Breast epithelium (tissue), 4 donors: ENCODE measurements at places on chromosomes 12 and 14.

DNA sequence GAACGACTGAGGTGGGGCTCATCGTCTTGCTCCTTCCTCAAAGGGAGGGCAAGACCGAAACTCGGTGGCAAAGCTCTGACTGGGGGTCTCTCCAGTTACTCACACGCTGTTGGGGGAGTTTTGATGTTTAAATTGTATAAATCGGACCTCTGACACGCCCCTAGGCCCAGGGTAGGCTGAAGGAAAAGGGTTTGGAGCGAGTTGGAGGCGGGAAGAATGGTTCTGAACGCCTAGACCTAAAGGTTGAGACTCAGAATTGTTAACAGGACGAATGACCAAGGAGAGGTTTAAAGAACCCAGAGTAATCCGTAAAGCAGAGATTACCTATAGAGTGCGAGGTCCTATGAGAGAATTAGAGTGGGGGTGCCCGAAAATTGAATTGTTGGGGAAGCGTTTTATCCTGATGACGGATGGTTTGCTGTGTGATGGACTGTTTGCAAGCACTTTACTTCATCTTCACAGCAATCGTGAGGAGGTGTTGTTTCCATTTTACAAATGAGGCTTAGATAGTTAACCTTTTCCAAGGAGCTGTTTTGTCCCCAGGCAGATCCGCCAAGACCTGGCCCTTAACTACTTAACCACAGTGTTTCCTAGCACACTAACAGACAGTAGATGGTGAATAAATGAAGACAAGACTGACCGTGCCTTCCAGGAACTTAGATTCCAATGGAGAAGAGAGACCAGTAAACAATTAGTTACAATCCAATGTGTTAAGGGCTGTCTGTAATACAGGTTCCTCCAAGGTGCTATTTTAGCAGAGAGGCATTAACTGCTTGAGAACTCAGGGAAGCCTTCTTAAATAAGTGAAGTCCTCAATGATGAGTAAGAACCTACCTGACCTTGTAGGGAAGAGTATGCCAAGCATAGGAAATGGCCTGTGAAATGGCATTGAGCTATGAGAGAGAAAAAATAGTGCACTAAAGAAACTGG is 929 bp upstream of the UBE2N start:
- no peaks in the 10 kb centered on the region for H3K27me3 ChIP-seq
- no peaks in the 10 kb centered on the region for H3K36me3 ChIP-seq
- no peak for DNase-seq
- no peaks in the 10 kb centered on the region for H3K4me1 ChIP-seq

DNA sequence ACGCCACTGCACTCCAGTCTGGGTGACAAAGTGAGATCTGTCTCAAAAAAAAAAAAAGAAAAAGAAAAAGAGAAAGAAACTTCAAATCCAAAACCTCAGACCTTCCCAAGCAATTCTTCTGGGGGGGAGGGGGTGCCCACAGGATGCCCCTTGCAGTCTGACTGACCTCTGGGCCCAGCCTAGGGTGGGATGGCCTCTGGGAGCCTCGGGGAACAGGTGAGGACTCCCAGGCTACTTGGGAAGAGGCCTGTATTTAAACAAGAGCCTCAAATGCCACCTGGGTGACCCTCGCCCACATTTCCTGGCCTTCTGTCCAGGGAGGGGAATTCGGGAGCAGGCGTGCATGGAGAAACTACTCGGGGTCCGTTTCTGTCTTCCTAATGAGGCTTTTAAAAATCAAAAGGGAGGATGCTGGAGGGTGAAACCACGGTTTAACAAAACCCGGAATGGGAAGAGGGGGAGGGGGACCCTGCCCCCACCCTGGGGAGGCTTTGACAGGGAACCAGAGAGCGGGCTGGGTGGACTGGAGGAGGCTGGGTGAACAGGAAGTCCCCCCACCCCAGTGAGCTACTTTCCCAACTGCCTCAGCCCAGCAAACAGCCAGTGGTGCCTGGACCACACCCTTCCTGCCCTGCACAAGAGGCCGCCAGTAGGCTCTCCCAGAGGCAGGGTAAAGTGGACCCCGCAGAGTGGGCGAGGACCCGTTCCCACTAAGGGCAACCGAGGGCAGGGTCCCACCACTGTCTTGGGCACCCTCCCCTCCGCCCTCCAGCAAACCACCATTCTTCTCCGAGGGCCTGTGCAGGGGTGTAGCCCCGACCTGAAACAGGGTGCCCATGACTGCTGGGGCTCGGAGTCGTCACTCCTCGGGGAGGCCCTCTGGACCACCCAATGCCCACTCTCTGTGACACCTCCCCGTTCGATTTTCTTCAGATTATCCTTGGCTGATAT is 1.5 kb upstream of the FBRSL1 start:
- H3K27me3 ChIP-seq, result no peaks in the 10 kb centered on the region
- DNase-seq, result no peak
- H3K4me1 ChIP-seq, result peaks cover 23% of the 10 kb centered on the region
- peak overlapping the region; percentile 94 for H3K4me3 ChIP-seq
- no peaks in the 10 kb centered on the region for H3K36me3 ChIP-seq

DNA sequence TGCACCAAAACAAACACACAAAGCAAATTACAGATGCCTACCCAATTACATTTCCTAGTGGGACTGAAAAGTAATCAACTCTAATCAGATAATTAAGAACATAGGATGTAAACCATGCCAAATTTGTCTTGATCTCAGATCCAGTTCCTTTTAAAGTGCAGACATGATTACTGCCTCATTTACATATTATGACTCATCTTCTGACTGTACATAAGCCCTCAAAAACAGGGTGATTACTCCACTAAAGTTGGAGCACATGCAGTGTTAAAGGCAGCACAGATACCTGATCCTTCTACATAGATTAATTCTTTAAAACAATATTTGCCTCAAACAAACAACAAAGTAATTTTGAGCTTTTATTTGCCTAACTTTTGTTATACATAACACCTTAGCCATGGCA is 337.2 kb downstream of the RPS29 start:
- DNase-seq, result no peak
- H3K4me3 ChIP-seq, result no peak overlapping the region
- H3K36me3 ChIP-seq, result no peaks in the 10 kb centered on the region
- H3K27me3 ChIP-seq, result no peaks in the 10 kb centered on the region

- peak within 1 kb of the TSS; percentile 99 for H3K27ac ChIP-seq
- H3K4me3 ChIP-seq, result peak within 1 kb of the TSS; percentile 90
- DNase-seq, result no peak
- no peaks in the 10 kb centered on the region for H3K27me3 ChIP-seq
Observed at GRCh38 chr14:67241411-67242167, at the start of gene PALS1. Gene PALS1 (plus strand): TSS chr14:67241435. CDS start chr14:67279171, 37,736 bp downstream.

DNA sequence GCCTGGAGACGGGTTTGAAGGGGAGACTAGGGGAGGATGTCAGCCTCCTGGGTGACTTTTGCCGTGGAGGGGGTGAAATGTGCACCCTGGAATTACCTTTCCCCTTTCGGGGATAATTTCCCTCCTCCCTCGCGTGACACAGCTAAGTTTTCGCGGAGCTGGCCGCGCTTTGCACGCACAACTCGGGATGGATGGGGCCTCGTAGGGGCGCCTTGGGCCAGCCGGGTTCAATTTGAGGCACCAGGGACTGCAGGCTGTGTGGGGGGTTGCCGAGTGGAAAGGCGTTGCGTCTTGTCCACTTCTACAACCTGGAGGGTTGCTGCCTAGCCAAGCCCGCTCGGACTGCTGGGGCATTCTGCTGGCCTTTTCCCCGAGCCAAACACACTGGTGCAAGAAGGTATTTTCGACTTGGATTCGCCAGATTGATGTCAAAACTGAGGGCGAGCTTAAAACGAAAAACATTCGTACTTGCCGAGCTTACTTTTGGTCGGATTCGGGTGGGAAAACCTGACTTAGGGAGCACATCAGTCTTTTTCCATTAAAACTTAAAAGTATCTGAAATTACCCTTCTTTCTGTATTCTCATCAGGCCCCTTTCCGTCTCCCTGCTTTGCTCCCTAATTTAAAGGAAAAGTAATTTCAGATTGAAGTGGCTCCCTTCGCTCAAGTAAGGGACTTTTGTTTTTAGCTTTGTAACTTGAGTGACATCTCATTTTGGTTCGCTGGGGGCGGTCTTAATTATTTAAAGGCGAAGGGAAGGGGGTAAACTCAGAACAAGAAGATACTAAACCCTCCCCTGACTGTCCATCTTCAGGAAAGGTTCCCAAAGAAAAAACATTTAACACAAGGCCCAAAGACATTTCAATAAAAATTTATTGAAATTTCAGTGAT is 14.3 kb downstream of the TBX3 start:
- H3K4me1 ChIP-seq, result no peaks in the 10 kb centered on the region
- H3K4me3 ChIP-seq, result peak overlapping the region; percentile 52
- DNase-seq, result no peak
- H3K27ac ChIP-seq, result peak overlapping the region; percentile 97
- no peaks in the 10 kb centered on the region for H3K27me3 ChIP-seq

DNA sequence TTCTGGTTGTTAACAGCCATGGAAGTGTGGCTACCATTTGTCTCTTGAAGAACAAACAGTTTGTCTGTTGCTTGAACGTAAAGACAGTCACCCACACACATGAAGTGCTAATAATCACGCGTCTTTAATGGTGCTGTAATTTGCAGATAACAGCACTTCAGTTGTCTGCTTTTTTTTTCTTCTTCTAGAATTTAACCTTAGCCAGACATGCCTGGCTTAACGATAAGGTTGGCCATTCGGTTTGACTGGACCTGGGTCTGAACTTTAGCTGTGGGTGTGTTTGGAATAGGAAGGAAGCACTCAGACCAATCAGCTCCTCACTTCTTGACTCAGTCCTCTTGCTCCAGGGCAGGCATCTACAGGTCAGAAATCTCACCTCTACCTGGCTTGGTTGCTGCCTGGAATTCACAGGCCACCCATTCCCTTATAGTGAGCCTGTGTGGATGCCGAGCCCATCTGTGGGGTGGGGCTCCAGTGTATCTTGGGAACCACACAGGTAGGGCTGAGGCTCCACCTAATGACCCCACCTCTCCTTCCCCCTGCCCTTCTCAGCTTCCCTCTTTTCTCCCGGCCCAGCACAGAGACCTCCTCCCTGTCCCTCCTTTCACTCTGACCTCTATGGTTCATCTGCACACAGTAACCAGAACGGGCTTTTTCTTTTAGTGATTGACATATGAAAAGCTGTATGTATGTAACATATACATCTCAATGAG is 246.4 kb upstream of the PWP1 start:
- no peaks in the 10 kb centered on the region for H3K36me3 ChIP-seq
- H3K27ac ChIP-seq, result no peak overlapping the region
- no peaks in the 10 kb centered on the region for H3K4me1 ChIP-seq
- DNase-seq, result no peak

- DNase-seq, result no peak
- no peaks in the 10 kb centered on the region for H3K4me1 ChIP-seq
- no peak overlapping the region for H3K27ac ChIP-seq
- H3K27me3 ChIP-seq, result no peaks in the 10 kb centered on the region
Observed at GRCh38 chr12:51368640-51369517, 22.3 kb downstream of the GALNT6 start.

GRCh38 chr14:20682435-20683124 is 1.8 kb upstream of the RNASE4 start:
- no peaks in the 10 kb centered on the region for H3K36me3 ChIP-seq
- peak overlapping the region; percentile 93 for H3K4me3 ChIP-seq
- peaks cover 9% of the 10 kb centered on the region for H3K4me1 ChIP-seq
- peak overlapping the region; percentile 100 for H3K27ac ChIP-seq

DNA sequence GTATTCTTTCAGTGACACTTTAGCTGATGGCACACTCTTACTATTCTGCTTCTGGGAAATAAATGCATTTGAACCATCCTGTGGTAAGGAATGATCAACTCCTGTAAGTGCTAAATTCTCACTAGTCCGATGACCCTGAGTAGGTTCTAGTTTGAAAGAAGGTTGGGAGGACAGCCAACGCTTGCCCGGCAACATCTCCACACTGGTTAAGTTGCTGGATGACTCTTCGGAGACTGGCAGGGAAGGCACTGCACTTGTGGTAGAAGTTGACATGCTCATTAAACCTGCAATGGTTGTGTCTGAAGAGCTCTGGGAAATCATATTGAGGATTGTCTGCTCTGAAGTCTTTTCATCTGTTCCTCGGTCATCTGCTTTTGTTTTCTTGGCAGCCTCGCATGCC is 12.0 kb upstream of the KANSL2 start:
- H3K36me3 ChIP-seq, result peaks cover 18% of the 10 kb centered on the region
- no peak overlapping the region for H3K27ac ChIP-seq
- DNase-seq, result no peak

GRCh38 chr12:12872934-12873275 is 18.5 kb upstream of the GPRC5A start:
- no peak for DNase-seq
- no peaks in the 10 kb centered on the region for H3K36me3 ChIP-seq
- H3K27me3 ChIP-seq, result no peaks in the 10 kb centered on the region

GRCh38 chr14:73953731-73954130 is 3.6 kb downstream of the COQ6 start:
- H3K27ac ChIP-seq, result no peak overlapping the region
- DNase-seq, result no peak
- H3K4me1 ChIP-seq, result no peaks in the 10 kb centered on the region
- no peak overlapping the region for H3K4me3 ChIP-seq
- no peaks in the 10 kb centered on the region for H3K36me3 ChIP-seq

DNA sequence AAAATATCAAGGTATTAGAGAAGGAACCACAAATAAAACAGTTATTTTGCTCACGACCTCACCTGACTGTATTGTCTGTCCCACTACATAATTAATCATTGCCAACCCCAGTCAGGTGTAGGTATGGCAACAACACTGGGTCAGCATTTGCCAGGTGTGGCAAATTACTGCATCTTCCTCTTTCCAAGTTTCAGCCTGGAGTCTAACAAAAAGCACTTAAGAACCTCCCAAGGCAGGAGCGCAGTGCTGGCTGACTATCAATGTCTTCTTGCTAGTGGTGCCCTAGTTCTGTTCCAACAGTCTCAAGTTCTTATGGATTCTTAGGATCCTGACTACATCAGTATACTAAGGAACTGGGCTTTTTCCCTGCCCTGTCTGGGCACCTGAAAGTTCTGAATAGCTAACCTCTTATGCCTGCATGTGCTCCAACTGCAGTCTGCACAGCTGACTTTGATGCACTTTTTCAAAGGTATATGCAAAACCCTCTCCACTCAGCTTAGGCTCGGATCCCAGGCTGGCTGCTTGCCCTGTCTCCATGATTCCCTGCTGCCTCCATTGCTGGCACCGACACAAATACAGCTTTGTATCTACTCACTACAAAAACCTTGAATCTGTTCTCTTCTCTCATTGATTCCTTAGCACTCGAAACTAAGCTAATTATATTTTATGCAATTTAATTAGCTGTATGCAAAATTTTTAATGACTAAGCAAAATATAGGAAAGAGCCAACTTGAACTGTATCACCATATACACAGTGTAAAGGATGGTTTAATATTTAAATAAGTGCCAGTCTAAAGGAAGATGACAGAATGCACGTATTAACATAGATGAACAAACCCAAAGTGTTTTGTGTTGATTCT is 113.3 kb downstream of the PRKD1 start:
- no peak overlapping the region for H3K27ac ChIP-seq
- no peaks in the 10 kb centered on the region for H3K36me3 ChIP-seq
- peaks cover 4% of the 10 kb centered on the region for H3K4me1 ChIP-seq

DNA sequence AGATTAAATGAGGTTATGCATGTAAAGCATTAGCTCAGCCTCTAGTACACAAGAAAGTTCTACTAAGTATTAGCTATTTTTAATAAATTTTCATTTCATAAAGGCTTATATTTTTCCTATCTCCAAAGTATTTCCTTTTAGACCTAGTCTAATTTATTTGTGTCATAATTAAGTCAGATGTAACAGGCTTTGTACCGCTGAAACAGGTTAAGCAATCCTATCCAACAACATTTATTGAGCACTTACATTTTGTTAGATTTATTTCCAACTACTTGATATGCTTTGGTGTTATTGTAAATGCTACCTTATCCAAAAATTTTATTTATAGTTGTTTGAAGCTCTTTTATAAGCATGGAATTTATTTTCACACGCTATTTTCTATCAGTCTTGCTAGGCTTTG is 1.8 kb upstream of the PARP2 start:
- DNase-seq, result no peak
- H3K4me3 ChIP-seq, result no peak overlapping the region
- H3K27ac ChIP-seq, result no peak overlapping the region
